ENCODE measurements at places on chromosomes 6 and 20.

- peak; percentile 95 for DNase-seq
Observed at GRCh38 chr20:19992996-19993908, 23.9 kb upstream of the NAA20 start.

GRCh38 chr20:25659999-25660398 lies 36.2 kb upstream of the NANP start:
- no peak for DNase-seq

GRCh38 chr6:24858177-24858653 lies 59.5 kb upstream of the ARMH2 start:
- DNase-seq = peak; percentile 8

GRCh38 chr20:32972181-32973076 lies 31.8 kb downstream of the SUN5 start:
- DNase-seq = no peak

DNA sequence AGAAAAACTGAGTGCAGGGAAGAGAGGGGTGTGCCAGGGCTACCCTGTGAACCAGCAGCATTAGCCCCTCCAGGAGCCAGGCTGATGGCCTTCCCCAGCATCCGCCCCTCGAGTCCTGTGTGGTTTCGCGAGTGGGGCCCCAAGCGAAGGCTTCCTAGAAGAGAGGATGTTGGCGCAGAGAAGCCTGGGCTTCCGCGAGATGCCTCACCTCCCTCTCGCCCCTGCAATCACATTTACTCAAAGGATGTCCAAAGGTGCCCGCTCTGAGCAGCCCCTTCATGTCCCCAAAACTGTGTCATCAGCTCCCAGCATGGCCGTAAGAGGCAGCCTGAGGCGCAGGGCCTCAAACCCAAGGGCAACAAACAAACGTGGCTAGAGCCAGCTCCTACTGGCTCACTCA lies 111.7 kb downstream of the PREX1 start:
- no peak for DNase-seq

DNA sequence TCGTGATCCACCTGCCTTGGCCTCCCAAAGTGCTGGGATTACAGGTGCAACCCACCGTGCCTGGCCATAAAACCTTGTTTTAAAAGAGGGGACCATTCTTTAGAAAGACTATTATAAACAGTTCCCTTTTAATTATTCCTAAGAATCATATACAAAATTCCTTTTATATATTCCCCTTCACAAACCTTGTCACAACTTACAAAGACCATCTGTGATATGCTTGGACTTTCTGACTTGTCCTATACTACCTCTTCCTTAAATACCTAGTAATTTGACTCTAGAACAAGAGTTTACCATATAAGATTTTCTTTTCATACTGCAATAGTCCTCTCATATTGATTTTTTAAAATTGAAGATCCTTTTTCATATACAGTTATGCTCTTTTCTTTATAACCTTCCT lies 135.8 kb upstream of the PRSS16 start:
- DNase-seq = no peak

DNA sequence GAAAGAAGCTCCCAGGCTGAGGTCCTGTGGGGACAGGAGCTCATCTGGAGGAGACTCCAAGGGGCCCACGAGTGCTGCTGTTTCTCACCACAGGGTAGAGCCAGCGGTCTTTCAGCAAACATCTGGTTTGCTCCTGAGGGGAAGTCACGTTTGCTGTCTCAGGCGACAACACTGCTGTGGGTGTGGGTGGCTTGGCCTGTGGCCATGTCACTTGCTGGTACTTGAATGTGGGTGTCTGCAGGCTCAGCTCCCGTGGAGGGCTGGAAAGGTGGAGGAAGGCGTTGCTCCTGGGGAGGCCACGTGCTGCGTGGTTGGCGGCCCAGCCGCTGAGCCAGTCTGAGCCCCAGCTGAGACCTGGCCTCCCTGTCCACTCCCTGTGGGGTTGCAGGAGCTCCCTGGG lies 52.8 kb upstream of the MPC1 start:
- DNase-seq = no peak

GRCh38 chr20:44050925-44051660 lies 135.9 kb downstream of the JPH2 start:
- no peak for DNase-seq

GRCh38 chr6:102488729-102489128 lies 1095.2 kb downstream of the GRIK2 start:
- peak; percentile 52 for DNase-seq

Data from fibroblast of skin of right quadriceps (primary cell).